ENCODE measurements at places on chromosomes 2 and 18. TPM values are rescaled to one million over a fixed set of nuclear protein-coding genes. Genes with fewer than 3 reads are reported as not detected.
A peak's percentile ranks its signal among the peaks of the same experiment; 100 is the strongest.

- DNase-seq = no peak
- no peak overlapping the region for H3K4me3 ChIP-seq
- H3K27ac ChIP-seq = no peak overlapping the region
- peaks cover 34% of the 10 kb centered on the region for H3K4me1 ChIP-seq
Measured at GRCh38 chr2:45002686-45003085, 6.6 kb downstream of the SIX2 start.

SAG gene
- not detected for total RNA-seq

GRCh38 chr18:52667463-52668065 is 327.6 kb downstream of the DCC start:
- no peak for DNase-seq
- no peak overlapping the region for H3K27ac ChIP-seq
- no peaks in the 10 kb centered on the region for H3K27me3 ChIP-seq
- no peaks in the 10 kb centered on the region for H3K4me1 ChIP-seq
- H3K4me3 ChIP-seq = no peak overlapping the region

DNA sequence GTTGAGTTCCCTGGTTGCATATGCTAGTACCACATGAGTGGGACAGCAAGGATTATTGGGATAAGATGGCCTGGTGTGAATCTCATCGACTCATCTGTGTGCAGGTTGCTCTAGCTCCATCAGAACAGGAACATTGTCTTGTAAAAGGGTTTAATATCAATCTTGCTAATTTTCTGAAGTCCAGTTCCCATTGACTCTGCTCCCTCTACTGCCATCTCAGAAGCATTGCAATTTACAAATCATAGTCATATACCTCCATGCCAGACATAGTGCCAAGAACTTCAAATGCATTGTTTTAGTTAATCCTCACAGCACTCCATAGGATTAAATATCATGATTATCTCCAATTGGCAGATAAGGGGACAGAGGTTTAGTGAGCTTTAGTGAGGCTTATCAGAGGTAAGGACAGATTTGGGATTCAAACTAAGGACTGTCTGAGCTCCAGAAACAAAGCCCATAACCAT is 4.8 kb upstream of the STAT4 start:
- no peak for DNase-seq
- no peak overlapping the region for H3K27ac ChIP-seq
- no peak overlapping the region for H3K4me3 ChIP-seq
- no peaks in the 10 kb centered on the region for H3K36me3 ChIP-seq
- peaks cover 10% of the 10 kb centered on the region for H3K4me1 ChIP-seq

DNA sequence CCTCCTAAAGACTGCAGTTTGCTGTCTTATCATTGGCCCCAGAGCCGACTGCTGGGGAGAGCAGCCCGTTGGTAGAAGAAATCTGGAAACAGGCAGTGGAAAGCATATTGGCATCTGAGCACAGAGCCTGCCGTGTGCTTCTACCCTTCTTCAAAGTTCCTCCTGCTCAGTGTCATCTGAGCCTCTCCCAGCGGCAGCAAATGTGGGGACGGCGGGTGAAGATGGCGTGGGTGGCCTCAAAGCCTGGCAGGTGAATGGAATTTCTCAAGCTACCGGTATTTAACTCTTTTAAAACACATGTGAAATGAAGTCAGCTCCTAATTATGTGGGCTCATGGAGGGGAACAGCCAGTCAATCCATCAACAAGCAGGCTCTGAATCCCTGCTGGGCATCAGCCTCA is 181.6 kb upstream of the PXDN start:
- H3K36me3 ChIP-seq = no peaks in the 10 kb centered on the region
- H3K4me1 ChIP-seq = no peaks in the 10 kb centered on the region
- no peak overlapping the region for H3K27ac ChIP-seq
- no peak overlapping the region for H3K4me3 ChIP-seq

GRCh38 chr2:62660087-62660486 is 45.4 kb upstream of the EHBP1 start:
- peak overlapping the region; percentile 43 for H3K27ac ChIP-seq
- H3K4me1 ChIP-seq = peaks cover 38% of the 10 kb centered on the region
- no peaks in the 10 kb centered on the region for H3K27me3 ChIP-seq

- H3K27me3 ChIP-seq = no peaks in the 10 kb centered on the region
- no peaks in the 10 kb centered on the region for H3K4me1 ChIP-seq
- no peaks in the 10 kb centered on the region for H3K36me3 ChIP-seq
- H3K4me3 ChIP-seq = no peak overlapping the region
- H3K27ac ChIP-seq = no peak overlapping the region
Measured at GRCh38 chr18:76058146-76058545, 436.9 kb downstream of the ZNF516 start.

GRCh38 chr2:40556293-40556692 is 104.4 kb upstream of the SLC8A1 start:
- no peak overlapping the region for H3K4me3 ChIP-seq
- no peaks in the 10 kb centered on the region for H3K27me3 ChIP-seq
- H3K27ac ChIP-seq = no peak overlapping the region
- no peak for DNase-seq
- H3K4me1 ChIP-seq = no peaks in the 10 kb centered on the region

- H3K27me3 ChIP-seq = no peaks in the 10 kb centered on the region
- peak within 1 kb of the TSS; percentile 84 for H3K27ac ChIP-seq
- peak; percentile 96 for DNase-seq
- H3K36me3 ChIP-seq = no peaks in the 10 kb centered on the region
- peaks cover 10% of the 10 kb centered on the region for H3K4me1 ChIP-seq
Measured at GRCh38 chr2:176001916-176002687, at the start of gene LNPK. TSS of gene LNPK (minus strand) at chr2:176002267. CDS start at chr2:175995584, 6,683 bp downstream.

DNA sequence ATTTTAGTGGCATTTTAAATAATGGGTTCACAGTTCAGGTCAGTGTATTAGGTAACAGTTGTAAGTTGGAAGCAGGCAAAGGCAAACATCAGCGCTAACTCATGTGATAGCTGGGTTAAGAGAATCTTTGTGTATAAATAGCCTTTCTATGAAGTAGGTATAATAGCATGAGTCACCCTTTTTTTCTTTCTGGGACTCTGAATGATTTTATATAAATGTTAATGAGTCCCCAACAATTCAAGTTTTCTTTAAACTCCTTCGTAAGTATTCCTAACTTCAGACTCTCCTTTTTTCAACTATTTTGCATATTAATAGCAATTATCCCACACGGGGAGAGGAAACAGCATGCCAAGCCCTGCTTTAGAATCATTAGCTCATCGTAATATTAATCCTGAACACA is 384.3 kb downstream of the PIK3C3 start:
- H3K4me3 ChIP-seq = no peak overlapping the region
- no peaks in the 10 kb centered on the region for H3K27me3 ChIP-seq
- H3K27ac ChIP-seq = no peak overlapping the region
- DNase-seq = no peak
- no peaks in the 10 kb centered on the region for H3K4me1 ChIP-seq

TP53I3 gene
- 34.4 TPM for total RNA-seq

CYS1 gene
- 2.6 TPM for total RNA-seq

GRCh38 chr18:2537296-2537695 is 34.0 kb downstream of the METTL4 start:
- H3K4me3 ChIP-seq = no peak overlapping the region
- no peaks in the 10 kb centered on the region for H3K36me3 ChIP-seq
- DNase-seq = no peak
- H3K27ac ChIP-seq = no peak overlapping the region
- H3K27me3 ChIP-seq = no peaks in the 10 kb centered on the region
- no peaks in the 10 kb centered on the region for H3K4me1 ChIP-seq

GRCh38 chr2:1538663-1539062 is 125.4 kb downstream of the TPO start:
- H3K4me1 ChIP-seq = no peaks in the 10 kb centered on the region
- H3K4me3 ChIP-seq = no peak overlapping the region
- no peak for DNase-seq
- H3K27ac ChIP-seq = no peak overlapping the region
- H3K27me3 ChIP-seq = peaks cover 10% of the 10 kb centered on the region
- no peaks in the 10 kb centered on the region for H3K36me3 ChIP-seq

DNA sequence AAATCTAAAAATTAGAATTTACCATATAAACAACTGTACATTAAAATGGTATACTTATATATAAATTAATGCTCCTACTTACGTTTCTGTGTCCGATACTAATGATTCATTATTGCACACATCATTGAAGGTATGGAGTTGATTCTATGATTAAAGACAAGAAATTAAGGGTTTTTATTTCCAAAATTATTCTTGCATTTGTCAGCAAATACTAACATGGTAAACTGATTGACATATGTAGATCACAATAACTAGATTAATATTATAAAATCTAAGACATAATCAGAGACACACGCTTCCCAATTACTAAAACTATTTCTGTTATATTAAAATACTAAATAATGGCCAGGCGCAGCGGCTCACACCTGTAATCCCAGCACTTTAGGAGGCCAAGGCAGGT is 92.6 kb downstream of the USP34 start:
- H3K27ac ChIP-seq = no peak overlapping the region
- DNase-seq = no peak
- no peak overlapping the region for H3K4me3 ChIP-seq
- peaks cover 78% of the 10 kb centered on the region for H3K36me3 ChIP-seq
- no peaks in the 10 kb centered on the region for H3K27me3 ChIP-seq

GRCh38 chr2:188629753-188630527 is 338.3 kb downstream of the GULP1 start:
- no peak overlapping the region for H3K4me3 ChIP-seq
- no peaks in the 10 kb centered on the region for H3K27me3 ChIP-seq
- no peaks in the 10 kb centered on the region for H3K36me3 ChIP-seq
- DNase-seq = no peak
- H3K27ac ChIP-seq = no peak overlapping the region
- no peaks in the 10 kb centered on the region for H3K4me1 ChIP-seq

GRCh38 chr2:26585966-26586365 is 55.2 kb downstream of the CIB4 start:
- H3K27me3 ChIP-seq = peaks cover 13% of the 10 kb centered on the region
- H3K4me3 ChIP-seq = no peak overlapping the region
- DNase-seq = no peak
- H3K27ac ChIP-seq = no peak overlapping the region
- no peaks in the 10 kb centered on the region for H3K36me3 ChIP-seq
- H3K4me1 ChIP-seq = no peaks in the 10 kb centered on the region

- DNase-seq = no peak
- H3K27ac ChIP-seq = no peak overlapping the region
- H3K36me3 ChIP-seq = no peaks in the 10 kb centered on the region
- no peaks in the 10 kb centered on the region for H3K27me3 ChIP-seq
- no peak overlapping the region for H3K4me3 ChIP-seq
Measured at GRCh38 chr2:11898576-11898975, 152.1 kb downstream of the LPIN1 start.

TMEM178A gene
- 3.2 TPM for total RNA-seq

- no peaks in the 10 kb centered on the region for H3K27me3 ChIP-seq
- no peaks in the 10 kb centered on the region for H3K36me3 ChIP-seq
- no peak for DNase-seq
- no peak overlapping the region for H3K27ac ChIP-seq
Measured at GRCh38 chr18:75141166-75141565, 67.8 kb downstream of the PTGR3 start.

DNA sequence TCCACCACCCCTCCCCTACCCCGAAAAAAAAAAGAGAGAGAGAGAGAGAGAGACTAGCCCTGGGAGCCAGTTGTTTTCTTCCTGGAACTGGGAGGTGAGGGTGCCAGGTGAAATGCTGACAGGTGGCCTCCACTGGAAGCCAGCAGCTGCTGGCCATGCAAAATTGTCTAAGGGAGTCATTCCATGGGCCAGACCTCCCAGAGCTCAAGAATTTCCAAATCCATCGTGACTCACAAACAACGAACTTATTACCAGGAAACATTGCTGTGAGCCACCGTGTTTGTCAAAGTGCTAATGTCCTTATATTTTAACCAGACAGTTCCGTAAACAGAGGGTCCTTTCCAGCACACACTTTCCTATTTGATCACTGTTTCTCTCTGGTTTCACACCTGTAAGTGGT is 68.5 kb upstream of the PID1 start:
- H3K36me3 ChIP-seq = no peaks in the 10 kb centered on the region
- no peaks in the 10 kb centered on the region for H3K4me1 ChIP-seq
- no peak overlapping the region for H3K27ac ChIP-seq
- DNase-seq = no peak
- H3K27me3 ChIP-seq = no peaks in the 10 kb centered on the region

DNA sequence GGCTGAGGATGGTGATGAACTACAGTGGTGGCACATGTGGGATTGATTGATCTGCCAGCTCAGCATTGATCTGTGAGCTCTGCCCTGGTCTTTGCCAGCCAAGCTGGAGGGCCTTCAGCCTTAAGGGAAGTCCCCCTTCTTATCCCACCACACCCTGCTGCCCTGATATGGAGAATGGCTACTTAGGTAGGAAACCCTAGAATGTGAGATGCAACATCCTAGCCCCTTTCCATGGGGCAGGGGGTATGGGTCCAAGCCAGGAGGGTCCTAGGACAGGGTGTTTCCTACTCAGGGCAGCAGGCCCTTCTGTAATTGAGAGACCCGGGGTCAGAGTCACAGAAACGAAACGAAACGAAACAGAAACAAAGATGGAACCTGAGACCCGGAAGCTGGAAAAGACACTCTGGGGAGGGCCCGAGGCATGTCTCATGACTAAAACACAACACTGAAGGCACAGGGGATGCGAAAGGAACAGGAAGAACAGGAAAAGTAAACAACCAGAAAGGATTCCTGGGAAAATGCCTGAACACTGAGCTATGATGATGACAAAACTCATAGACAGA is 16.9 kb upstream of the SULT1C2 start:
- no peak overlapping the region for H3K4me3 ChIP-seq
- no peak for DNase-seq
- no peak overlapping the region for H3K27ac ChIP-seq
- no peaks in the 10 kb centered on the region for H3K36me3 ChIP-seq
- H3K4me1 ChIP-seq = no peaks in the 10 kb centered on the region

ZNF521 gene
- total RNA-seq = 12.7 TPM

TCF4 gene
- total RNA-seq = 112 TPM

IL18R1 gene
- 27.5 TPM for total RNA-seq

All from lower lobe of right lung (tissue), 2 donors.